ENCODE measurements at places on chromosomes 5 and 9. TPM values are rescaled to one million over a fixed set of nuclear protein-coding genes. Genes with fewer than 3 reads are reported as not detected.

- DNase-seq: no peak
Observed at GRCh38 chr9:131537946-131538345, 6.9 kb upstream of the UCK1 start.

CENPK gene
- total RNA-seq: 13.5 TPM

- no peak for DNase-seq
Observed at GRCh38 chr5:139063664-139064054, 134.5 kb downstream of the SIL1 start.

DNA sequence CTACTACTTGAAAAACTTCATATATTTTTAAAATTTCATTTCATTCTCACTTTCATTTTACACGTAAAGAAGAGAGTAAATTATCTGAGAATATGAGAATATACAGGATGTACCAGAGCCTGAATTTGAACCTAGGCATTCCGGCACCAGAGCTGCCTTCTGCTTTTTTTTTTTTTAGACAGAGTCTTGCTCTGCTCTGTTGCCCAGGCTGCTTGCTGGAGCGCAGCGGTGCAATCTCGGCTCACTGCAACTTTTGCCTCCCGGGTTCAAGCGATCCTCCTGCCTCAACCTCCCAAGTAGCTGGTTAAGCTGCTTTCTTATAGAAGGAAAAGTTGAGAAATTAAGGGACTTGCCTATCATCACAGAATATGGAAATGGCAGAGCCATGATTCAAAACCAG is 540.1 kb downstream of the EBF1 start:
- DNase-seq: no peak

OTP gene
- not detected for total RNA-seq

CDH18 gene
- total RNA-seq: not detected

PDE8B gene
- 0.29 TPM for total RNA-seq

DNA sequence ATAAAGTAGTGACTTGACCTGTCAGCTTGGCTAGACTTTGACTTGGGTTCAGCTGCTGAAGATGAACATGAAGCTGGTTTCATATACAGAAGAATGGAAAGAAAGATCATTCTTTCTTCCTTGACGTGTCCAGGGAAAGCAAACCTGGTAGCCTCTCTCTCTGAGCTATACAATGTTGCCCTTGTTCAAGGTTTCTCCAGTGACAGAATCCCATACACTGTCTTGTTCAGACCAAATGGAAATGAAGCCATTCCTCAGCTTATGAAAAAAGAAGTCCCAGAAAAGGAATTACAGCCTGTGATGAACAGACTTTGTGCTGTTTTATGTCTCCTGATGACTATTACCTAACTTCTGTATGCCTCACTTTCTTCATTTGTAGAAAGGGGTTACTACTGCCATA is 349.8 kb upstream of the KLF4 start:
- DNase-seq: no peak

- DNase-seq: no peak
Observed at GRCh38 chr9:131995382-131995781, 84.3 kb downstream of the MED27 start.

SPINK7 gene
- total RNA-seq: not detected

SLCO4C1 gene
- 0.17 TPM for total RNA-seq

PCDHA12 gene
- not detected for total RNA-seq

DNA sequence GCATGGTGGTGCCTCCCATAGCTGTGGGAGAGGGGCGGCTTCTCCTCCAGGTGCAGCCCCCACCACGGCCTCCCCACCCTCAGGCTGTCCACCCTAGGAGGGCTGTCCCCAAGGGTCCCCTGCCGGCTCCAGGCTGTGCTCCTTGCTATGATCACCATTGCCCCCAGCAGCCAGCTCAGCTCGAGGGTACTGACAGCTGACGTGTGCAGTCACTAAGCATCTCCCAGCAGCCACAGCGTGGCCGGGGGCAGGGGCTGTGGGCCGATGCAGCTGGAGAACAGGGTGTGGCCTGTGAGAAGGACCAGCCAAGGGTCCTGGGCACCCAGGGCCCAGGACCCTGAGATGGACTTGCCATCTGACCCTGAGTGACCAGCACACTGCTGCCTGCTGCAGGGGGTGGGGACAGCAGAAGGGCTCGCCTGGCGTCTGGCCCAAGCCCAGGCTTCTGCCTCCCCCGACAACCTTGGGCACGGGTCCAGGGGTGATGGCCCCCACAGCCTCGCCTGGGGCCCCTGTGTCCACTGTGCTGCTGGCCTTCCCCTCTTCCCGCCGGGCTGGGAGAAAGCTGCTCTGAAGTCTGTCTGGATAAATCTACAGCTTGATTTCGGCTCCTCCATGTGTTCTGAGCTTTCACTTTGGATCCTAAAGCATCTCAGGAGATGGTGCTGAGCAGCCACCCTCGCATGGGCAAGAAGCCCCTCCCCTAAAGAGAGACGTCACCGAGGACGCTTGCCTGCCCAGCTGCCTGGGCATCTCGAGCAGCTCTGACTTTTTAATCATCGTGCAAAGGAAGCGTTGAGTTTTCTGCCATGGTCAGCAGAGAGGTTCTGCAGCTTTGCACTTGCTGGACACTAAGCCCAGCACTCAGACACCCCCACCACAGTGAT is 5.5 kb downstream of the KCNT1 start:
- no peak for DNase-seq

BTNL3 gene
- total RNA-seq: not detected

F12 gene
- total RNA-seq: 0.62 TPM

Data from T-helper 17 cell (primary cell).